Activated naive CD4-positive, alpha-beta T cell (primary cell): ENCODE measurements at places on chromosomes 1 and 21.

DNA sequence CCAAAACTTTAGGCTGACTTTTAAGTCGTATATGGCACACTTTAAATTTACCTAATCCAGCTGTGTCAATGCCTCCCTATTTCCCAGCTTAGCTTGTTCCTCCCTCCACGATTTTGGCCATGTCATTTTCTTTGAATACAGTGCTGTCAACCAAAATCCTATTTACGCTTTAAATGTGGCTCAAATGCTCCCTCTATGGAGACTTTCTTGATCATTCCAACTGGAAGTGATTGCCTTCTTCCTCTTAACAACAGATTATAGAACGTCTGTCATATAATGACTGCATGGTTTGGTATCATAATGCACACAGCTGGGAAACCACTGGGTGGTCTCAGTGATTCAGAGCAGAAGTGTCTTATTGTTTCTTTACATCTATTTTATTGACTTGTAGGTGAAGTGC, 18.9 kb upstream of the BATF3 start:
- DNase-seq, result no peak

- DNase-seq, result no peak
These were observed at the start of gene OR10J1 for GRCh38 chr1:159439422-159439821. Gene OR10J1 (plus strand): TSS chr1:159439722. CDS start chr1:159439792, 70 bp downstream.

DNA sequence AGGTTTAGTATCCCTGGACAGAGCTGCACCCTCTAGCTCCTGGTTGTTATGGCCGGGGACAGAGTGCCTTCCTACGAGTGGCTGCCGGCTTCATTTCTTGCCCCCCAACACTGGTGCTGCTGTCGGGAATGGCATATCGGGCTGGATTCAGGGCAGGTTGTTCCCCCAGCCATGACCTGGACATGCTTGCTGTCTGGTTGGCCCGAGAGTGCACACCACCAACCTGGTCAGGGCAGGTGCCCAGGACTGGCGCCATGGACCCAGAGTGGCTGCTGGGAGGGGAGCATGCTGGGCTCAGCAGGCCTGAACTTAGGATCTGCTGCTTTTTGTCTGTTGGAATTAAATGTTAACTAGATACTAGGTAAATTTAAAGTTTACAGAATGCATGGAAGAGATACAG, 21.8 kb downstream of the H6PD start:
- no peak for DNase-seq

DNA sequence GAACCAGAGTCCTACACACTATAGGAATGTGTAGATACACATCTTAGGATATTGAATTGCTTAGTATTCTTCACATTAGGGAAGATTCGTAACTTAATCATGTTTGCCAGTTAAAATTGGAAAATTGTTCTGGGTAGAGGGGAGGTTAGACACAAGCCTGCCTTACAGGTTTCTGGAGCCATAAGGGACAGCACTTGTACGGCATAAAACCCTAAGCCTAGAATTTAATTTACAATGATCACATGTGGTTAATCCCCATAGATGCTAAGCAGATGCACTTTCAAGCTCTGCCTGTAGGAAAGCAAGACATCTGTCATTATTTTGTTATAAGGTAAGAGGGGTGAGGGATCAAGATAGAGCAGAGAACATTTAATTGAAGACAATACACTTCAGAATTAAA, 820.7 kb downstream of the NCAM2 start:
- no peak for DNase-seq

- no peak for DNase-seq
These were observed 228.3 kb upstream of the ZP4 start for GRCh38 chr1:238119060-238119459.

DNA sequence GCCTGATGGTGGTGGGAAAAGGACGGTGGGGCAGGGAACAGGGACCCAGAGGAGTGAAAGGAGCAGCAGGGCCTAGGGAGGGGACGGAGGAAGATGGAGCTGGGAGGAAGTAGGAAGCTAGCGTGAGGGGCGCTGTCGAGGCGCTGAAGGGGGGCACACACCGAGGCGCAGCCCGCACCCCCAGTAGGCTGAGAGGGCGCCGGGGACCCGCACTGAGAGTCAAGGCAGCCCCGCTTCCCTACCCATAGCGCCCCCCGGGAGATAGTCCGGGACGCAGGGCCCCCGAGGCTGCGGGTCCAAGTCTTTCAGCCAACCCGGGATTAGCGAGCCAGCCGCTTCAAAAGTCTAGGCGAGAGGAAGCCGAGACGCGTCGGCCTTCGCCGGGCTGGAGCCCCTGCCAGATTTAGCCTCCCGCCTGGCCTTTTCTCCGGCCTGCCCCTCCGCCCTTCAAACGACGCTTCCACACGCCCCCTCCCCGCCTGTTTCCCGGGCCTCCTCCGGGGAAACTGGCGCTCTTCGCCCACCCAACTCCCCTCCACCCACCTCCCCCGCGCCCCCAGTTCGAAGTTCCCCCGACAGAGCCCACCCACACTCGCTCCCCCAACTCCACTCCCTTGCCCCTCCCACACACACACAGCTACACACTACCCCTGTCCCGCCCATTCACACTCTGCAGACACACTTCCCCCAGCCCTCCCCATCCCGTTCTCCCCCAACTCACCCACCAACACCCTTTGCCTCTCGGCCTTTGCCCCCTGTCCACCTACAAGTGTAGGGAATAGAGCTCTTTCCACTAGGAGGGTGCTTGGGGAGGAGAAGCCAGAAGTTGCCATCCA, 7.8 kb upstream of the PROX1 start:
- DNase-seq, result no peak
